T-helper 2 cell (primary cell): ENCODE measurements at places on chromosomes 7 and 10.

GRCh38 chr7:47982610-47983009 lies 3.2 kb upstream of the HUS1 start:
- no peak for DNase-seq

DNA sequence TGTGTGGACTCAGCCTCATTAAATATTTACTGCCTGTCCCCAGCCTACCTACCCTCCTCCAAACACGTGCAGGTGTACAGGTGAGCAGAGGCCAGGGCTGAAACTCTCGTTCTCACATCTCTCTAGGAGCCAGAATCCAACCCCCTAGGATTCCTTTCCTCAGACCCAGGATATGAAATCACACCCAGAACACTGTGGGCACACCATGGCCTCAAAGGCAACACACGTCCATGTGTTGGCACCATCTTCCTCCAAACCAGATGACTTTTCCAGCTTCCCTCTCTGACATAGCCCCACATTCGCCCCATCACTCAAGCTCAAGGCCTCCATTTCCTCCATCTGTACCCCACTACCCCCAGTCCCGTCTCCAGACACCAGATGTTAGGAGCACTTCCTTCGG lies 51.8 kb upstream of the DUSP5 start:
- no peak for DNase-seq

- DNase-seq: no peak
These were observed 410.0 kb downstream of the HTR7 start for GRCh38 chr10:90447831-90448230.

- DNase-seq: no peak
These were observed 25.0 kb downstream of the THSD7A start for GRCh38 chr7:11807000-11807399.

DNA sequence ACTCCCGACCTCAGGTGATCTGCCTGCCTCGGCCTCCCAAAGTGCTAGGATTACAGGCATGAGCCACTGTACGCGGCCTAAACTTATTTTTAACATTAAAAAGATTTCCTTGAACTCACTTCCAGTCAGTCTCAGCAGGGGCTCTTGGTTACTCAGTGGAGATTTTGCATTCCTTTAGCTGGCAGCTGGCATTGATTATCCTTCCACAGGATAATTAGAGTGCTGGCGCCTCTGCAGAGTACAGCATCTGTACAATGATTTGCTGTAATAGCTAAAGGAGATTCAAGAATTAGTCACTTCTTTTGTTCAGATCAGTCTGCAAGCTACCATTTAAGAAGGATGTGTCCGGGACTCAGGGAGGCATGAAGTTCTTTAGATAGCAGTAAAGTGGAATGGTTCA lies 125.0 kb upstream of the NPY start:
- DNase-seq: no peak

DNA sequence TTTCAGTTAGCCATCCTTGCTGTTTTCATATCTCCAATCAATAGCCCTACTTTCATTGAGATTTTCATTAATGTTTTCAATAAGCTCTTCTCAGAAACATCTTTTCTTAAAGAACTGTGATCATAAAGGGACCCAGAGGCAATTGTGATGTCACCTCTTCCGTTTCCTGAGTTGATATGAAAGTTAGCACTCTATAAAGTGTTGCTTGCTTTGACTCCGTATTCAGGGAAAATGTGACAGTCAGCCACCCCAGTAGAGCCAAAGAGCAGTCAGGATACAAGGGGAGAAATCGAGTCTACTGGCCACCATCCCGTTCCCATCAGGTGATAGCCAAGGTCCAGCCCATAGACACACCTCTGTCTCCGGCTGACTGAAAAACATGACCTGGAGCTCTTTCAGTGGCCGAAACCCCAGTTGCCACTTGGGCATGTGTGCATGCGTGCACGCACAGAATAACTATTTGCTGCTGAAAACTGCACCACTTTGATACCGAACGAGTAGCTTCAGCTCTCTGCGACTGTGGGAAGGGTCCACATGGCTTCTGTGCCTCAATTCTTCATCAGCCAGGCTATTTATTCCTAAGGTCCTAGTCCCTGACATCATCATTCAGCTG lies 291.4 kb downstream of the USP6NL start:
- no peak for DNase-seq

GRCh38 chr7:53743697-53744402 lies 708.4 kb downstream of the POM121L12 start:
- no peak for DNase-seq

GRCh38 chr10:33073641-33074415 lies 115.8 kb upstream of the ITGB1 start:
- no peak for DNase-seq

DNA sequence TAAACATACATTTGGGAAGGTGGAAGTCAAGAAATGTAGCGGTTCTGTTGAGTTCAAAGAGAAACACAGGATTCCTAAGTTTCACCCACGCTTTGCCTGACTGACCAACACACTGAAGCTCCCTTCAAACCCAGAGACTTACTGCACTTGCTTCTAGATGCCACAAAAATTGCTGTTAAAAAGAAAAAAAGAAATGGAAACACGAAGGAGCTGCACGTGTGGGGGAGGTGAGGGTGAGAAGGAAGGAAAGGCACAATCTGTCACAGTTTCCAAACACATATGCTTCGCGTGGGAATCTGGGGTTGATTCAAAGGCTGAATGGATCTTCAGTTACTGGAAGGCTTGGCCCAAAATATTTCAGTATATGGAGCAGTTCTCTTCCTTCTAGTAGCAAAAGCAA lies 495.6 kb downstream of the DNAJB6 start:
- DNase-seq: no peak

DNA sequence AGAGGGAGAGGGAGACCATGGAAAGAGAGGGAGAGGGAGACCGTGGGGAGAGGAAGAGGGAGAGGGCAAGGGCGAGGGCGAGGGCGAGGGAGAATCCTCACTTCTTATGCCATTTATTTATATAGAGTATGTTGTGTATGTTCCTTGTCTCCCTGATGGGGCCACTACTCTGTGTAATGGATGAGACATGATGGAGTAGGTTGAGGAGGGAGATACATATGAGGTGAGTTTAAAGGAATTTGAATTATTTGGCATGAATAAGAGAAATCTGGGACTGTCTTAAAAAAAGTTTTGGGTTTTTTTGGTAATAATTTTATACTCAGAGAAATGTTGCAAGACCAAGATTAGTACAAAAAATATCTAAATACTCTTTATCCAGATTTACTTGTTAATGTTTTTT lies 20.1 kb downstream of the CCSER2 start:
- DNase-seq: no peak

DNA sequence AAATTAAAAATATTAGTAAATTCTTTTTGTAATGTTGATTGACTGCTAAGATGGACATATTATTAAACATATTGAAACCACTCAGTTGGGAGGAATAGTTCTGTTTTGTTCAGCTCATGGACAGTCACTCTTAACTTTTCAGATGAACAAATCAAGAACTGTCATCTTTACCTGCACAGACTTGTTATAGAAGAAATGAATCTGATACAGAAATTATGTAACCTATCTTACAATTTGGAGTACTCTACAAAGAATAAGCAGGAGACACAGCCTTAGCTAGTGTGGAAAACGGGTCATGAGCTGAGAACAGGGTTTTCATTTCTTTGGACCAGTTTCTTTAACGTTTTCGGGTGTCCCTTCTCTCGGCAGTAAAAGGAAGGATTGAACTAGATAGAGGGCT lies 1.2 kb upstream of the ANLN start:
- DNase-seq: no peak

GRCh38 chr7:119783799-119784198 lies 489.2 kb upstream of the KCND2 start:
- no peak for DNase-seq

GRCh38 chr7:122384528-122384927 lies 80.0 kb upstream of the FEZF1 start:
- no peak for DNase-seq
